NCI-H748 treated with DMSO at 0.1 percent for 48 hours (cell line): ENCODE measurements at places on chromosomes 6 and 20.

- DNase-seq = no peak
Observed at GRCh38 chr6:93235775-93236174, 183.6 kb downstream of the EPHA7 start.

DNA sequence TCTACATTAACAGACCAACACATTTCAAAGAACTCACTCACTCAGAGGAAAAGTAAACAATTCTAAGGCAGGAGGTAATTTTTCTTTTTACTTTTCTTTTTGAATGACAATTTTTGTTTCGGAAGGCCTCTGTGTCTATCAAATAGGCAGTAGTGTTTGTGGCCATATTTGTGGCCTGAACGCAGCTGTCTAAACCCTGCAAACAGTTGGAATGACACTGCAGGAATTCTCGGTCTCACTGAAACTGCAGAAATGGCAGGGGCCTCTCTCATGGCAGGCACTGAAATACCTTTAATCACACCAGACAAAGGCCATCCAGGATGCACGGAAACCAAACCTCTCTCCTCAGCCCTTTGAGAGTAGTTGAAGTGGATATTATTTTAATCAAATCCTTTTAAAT, 30.4 kb downstream of the FYN start:
- no peak for DNase-seq

DNA sequence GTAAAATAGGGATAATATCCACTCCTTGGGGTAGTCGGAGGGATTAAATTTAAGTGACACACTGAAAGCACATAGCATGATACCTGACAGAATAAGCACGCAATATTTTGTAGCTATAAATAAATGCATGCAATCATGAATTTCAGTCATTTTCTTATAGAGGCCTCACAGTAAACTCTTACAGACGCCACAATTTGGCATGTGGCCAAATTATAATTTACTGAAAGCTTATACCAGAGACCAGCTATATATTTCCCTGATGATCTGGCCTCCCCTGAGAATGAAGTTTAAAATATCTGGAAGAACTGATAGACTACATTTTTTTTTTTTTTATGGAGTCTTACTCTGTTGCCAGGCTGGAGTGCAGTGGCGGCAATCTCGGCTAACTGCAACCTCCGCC, 40.9 kb downstream of the QRSL1 start:
- no peak for DNase-seq

DNA sequence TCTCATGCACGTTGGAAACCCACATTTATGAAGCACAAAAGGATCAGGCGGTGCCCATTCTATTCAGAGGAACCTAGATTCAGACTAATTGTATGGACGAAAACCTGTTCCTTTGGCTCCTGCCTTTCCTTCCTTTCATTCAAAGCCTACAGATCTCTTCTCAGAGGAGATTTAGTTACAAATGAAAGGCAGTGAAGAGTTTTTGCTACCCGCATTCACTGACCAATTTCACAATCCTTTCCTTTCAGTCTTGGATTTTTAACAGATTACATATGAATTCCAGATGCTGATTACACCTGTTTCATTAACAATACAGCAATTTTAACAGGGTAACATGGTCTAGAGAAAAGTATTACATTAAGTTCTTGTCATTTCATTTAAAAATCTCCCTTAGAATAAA, 32.0 kb downstream of the TMEM242 start:
- no peak for DNase-seq

GRCh38 chr6:165804331-165805066, 141.5 kb upstream of the PDE10A start:
- DNase-seq = no peak

DNA sequence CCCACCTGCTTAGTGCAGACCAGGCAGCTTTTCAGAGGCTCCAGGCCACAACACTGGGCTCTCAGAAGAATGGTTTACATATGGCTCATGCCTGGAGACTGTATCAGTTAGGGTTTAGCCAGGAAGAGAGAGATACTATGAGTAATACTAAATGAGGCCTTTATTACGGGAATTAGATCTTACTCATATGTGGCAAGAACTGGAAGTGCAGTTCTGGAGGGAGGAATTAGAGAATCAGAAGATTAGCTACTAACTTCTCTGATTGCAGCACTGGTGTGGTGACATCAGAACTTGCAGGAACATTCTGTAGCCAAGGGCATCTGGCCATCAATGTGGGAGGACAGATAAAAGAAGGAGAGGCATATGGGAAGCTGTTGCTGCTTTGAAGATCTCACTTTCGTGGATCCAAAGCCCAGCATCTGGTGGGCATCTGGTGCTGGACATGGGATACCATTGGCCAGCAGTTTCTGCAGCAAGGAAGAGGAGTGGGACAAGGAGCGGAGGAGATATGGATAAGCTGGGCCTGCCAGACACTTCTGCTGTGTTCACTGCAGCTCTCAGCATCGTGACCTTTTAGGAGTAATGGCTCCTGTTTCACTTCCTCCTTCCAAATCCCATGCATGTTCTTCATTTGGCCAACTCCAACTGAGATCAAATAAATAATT, 248.5 kb downstream of the BTBD3 start:
- no peak for DNase-seq

GRCh38 chr20:1894471-1894950, 696 bp upstream of the SIRPA start:
- DNase-seq = peak; percentile 72

DNA sequence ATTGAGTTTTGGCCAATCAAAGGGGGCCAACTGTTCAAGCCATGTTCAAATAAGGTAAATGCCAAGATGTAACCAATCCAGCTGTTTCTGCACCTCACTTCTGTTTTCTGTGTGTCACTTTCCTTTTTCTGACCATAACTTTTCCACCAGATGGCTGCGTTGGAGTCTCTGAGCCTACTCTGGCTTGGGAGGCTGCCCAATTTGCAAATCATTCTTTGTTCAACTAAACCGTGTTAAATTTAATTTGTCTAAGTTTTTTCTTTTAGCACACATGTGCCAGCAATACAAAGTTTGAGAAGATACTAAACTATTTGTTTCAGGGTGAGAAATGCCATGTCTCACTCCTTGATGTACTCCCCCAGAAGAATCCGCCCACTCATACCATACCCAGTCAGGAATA, 52.1 kb downstream of the IYD start:
- DNase-seq = no peak

DNA sequence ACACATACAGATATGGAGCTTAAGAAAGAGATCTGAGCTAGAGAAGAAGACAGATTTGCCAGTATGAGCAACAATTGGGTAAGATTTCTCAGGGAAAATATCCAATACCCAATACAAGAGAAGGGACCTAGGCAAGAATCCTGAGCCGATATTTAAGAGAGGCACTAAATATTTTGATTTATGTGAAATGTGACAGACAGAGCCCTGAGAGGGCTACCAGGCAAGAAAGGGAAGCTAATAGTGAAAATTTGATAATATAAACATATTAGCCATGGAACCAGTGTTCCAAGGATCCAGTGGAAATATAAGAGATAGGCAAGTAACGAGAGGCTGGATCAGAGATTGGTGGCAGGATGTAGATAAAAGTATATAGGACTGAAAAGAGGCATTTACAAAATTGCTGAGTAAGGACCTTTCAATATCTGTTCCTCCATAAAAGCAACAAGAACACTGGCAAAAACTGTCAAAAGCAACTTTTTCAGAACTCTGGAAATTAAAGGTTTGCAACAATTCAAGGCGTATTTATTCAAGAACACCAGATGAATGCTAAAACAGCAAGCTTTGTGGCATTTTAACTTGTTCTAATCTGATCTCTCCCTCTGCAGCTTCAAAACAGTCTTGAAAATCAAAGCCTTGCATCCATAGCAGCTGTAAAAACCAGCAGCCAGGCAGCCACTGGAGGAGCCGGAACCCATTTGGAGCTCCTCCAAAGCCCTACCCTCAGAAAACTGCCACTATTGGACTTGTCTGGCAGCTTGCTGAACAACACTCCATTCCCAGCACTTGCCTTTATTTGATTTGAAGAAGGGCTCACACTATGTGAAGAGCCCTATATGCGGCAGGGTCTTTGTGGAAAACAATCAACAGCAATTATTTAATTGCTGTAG, 58.8 kb downstream of the REV3L start:
- DNase-seq = no peak

DNA sequence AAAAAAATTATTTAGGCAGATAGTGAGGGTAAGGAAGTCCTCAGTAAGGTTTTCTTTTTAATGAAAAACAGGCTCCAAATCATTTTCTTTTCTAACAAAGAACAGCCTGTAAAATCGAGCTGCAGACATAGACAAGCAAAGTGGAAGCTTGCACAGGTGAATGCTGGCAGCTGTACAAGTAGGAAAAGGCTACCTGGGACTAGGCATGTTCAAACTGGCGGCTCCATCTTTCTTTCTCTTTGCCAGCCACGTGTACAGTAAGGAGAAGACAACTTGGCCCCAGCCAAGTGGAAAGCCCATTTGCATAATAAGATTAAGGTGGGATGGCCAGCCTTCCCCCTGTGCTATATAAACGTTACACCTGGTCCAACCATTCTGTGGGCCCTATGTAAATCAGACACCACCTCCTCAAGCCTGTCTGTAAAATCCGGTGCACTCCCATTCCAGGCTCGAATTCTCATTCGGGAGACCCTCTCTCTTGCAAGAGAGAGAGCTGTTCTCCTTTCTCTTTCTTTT, 27.0 kb upstream of the SLC2A12 start:
- peak; percentile 18 for DNase-seq

GRCh38 chr6:135418040-135418760, 79.3 kb downstream of the AHI1 start:
- DNase-seq = no peak

GRCh38 chr20:31819083-31819784, at the start of gene MYLK2:
TSS of gene MYLK2 (plus strand) at chr20:31819356. CDS start at chr20:31819581, 225 bp downstream.
- DNase-seq = no peak

- no peak for DNase-seq
Observed at GRCh38 chr6:156167625-156168071, 609.5 kb upstream of the ARID1B start.

DNA sequence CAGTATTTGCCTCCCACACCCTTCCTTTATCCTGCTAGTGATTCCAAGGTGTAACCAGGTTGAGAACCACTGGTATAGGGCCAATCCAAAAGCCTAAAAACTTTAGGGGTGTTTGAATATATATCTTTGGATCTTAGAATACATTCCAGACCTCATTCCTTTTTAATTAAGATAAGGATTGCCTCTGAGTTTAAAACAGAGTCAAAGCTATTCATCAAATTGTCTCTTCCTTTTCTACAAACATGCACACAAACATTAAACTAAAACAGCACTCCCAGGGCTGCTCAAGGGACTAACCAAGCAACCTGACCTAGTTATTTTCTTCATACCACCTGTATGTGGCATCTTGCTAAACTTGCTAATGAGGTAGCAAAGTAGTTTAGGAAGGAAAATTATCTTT, 22.1 kb upstream of the COL9A1 start:
- DNase-seq = no peak

DNA sequence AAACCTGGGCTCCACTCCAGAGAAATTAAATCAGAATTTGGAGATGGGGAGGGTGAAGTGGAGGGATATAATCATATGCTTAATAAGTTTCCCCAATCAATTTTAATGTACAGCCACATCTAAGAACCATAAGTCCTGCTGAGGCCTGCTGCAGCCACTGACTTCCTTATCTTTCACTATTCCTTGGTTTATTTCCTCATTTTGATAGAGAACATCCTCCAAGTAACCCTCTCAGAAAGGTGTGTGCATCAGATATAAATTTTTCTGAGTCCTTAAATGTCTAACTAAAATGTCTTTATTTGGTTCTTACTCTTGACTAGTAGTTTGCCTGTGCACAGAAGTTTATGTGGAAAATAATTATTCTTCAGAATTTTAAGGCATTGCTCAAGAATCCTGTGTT, 23.7 kb upstream of the SIRT5 start:
- DNase-seq = no peak

DNA sequence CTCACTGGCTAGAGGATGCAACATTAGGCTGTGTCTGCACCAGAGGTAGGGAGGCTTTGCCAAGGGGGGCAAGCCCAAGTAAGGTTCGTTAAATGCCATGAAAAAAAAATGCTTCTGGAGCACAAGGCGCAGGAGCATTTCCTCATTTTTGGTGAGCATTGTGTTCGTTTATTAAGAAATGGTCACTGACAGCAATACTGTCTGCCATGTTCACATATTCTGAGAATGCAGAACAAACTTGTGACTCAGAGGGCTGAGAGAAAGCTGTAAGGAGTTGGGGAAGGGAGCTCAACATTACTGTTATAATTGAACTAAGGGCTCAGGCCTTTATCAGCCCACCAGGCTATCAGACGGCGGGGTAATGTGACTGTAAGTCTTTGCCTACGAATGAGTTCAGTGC, 465.4 kb upstream of the BTBD3 start:
- no peak for DNase-seq

DNA sequence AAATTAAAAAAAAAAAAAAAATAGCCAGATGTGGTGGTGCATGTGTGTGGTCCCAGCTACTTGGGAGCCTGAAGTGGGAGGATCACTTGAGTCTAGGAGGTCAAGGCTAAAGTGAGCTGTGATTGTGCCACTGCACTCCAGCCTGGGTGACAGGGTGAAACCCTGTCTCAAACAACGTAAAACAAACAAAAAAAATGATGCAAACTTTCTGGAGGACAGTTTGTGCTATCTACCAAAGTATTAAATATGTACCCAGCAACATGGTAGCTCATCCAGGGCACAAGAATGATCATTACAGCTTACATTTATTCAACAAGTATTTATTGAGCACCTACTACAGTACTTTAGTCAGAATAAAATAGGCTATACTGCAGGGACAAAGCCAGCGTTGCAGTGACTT, 40.4 kb upstream of the PTPN1 start:
- no peak for DNase-seq

DNA sequence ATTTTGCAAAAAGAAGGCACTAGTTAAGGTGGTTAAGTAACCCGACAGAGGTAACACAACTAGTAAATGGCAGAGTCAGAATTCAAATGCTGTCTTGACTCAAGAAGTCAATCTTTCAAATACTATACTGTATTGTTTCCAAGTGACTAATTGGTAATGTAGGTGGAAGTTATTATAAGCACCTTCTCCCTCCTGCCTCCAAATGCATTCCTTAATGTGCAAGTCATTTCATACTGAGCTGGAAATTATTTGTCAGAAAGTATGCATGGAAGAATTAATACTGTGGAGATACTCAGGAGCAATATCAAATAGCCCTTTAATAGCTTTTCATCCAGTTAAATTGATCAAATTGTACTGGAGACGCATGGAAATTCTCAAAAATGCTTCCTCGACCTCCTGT, 579.1 kb downstream of the DOK5 start:
- DNase-seq = no peak

- peak; percentile 72 for DNase-seq
Observed at GRCh38 chr6:138001750-138002349, 105.4 kb downstream of the PERP start.

GRCh38 chr6:34664256-34664971, 32.2 kb downstream of the ILRUN start:
- no peak for DNase-seq

DNA sequence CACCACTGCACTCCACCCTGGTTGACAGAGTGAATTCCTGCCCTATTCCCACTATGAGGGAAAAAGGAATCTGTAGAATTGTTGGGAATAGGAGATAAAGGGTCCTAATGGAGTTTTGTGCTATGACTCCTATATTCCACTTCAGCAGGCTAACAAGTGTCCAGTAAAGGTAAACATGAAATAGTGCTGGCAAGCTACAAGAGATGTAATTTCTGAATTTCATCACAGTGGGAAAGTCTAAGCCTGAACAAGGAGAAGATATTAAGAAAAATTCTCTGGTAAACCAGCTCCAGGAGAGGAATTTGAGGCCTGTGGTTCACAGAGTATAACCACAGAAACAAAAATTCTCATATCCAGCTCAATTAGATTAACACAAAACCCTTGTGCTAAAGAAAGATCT, 10.3 kb upstream of the C6orf58 start:
- no peak for DNase-seq
